NCI-H345 (cell line): ENCODE measurements at places on chromosomes 12 and 14.

DNA sequence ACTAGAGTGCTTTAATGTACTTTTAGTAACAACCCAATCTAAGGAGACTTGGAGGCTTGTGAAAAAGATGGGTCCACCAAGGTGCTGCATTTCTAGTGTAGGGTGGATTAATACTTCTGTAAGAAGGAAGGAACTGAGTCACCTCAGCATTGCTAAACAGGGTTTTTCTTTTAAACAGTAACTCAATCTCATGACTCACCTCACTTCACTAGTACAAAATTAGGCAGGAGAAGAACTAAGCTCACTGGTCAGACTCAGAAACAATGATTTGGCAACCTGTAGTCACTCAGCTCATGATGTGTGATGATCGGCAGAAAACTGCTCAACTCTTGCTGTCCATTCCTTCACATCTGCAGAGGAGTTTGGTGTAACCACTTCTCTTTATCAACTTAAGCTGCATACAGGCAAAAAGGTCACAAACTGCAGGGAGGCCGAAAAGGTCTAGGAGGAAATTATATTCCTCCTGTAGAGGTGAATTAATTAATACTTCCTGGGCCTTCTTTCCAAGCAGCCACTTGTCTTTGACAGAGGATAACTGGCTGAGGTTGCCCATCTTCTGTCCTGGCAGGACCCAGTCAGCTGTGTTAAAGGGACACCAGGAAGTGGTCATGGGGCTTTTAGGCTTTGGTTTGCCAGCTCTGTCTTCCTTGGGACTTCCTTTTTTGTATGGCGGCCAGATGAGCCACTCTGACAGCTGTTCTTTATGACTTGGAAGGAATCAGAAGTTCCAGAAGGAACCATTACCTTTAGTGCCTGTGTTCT, 466.9 kb downstream of the FUT8 start:
- no peak for DNase-seq

DNA sequence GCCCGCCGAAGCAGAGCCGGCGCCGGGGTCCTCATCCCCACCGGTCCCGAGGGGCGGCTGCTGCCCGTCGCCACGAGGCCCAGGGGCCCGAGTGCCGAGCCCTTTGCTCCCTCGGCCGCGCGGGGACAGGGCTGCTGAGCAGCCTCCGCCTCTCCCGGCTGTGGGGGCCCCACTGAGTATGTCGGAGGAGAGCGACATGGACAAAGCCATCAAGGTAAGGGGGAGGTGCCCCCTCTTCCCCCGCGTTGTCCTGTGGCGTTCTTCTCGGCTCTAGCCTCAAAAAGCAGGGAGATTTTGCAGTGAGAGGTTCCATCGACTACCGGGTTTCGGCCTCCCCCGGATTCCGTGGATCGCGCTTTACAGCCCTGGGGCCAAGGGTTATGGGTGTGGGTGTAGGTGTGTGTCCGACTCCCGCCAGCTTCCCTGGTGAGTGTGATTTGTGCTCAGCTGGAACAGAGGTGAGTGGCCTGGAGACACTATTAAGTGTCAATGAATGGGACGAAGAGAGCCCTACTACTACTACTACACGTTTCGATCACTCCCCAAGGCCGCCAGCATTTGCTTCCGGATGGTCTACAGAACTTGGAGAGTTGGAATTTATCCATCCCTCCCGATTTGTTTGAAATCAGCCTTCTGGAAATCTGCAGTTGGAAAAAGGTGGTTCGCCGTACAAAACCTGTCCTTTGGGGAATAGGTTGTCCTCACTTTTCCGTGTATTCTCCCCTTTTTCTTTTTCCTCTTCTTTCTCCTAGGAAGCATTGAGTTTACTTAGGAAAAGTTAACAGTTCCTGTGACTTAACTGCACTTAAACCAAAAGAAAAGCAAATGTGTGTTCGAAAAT, 748 bp downstream of the MAPKAPK5 start:
- DNase-seq = no peak

DNA sequence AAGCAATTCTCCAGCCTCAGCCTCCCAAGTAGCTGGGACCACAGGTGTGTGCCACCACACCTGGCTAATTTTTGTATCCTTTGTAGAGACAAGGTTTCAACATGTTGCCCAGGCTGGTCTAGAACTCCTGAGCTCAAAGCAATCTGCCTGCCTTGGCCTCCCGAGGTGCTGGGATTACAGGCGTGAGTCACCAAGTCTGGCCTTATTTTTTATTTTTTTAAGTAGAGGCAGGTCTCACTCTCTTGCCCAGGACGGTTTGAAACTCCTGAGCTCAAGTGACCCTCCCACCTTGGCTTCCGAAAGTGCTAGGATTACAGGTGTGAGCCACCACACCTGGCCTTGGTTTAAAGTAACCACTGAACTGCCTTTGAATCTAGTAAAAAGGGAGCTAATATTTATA, 56.8 kb downstream of the SPPL3 start:
- no peak for DNase-seq

DNA sequence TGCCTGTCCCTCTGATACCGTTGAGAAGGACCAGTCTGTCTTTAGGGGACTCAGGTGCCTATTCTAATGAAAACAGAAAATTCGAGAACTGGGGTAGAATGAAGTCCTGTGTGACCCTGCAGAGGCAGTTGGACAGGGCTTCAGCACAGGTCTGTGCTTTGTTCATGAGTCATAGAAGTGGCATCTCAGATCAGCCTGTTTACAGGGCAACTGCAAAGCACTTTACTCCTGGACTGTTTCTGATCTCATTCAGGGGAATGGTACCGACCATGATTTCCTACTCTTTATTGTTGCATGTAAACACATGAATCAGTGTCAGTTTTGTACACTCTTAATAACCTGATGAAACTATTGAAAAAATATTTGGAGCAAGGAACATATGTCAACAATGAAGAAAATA, 1517.0 kb downstream of the AACS start:
- no peak for DNase-seq

DNA sequence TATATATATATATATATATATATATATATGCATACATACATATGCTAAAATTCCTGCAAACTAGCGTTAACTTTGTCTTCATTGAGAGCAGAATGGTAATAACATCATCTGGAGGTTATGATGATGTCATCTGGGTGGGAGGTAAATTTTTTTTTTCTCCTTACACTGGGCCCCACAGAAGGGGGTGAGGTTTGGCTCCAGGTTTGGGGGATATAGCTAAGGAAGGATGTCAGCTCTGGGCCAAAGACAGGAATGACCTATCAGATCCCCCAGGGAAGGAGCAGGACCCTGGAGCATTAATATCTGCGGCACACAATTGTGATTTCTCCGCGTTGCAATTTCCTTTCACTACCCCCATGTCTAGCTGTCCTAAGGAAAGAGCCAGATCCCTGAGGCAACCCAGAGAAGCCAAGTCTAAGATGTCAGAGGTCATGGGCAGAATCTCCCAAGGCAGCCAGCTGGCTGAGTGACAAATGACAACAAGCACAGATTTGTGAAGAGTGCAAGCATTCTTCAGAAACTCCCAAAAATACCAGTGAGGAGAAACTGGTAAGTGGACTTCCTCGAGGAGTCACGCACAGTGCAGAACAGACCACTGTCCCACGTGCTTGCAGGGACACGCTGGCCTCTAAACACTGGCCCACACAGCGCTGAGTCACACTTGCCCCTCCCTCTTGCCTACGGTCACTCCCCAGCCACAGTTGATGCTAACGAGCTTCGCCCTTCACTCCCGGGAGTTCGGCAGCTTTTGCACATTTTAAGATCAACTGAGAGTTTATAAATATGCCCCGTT, 9.9 kb downstream of the UBC start:
- no peak for DNase-seq

DNA sequence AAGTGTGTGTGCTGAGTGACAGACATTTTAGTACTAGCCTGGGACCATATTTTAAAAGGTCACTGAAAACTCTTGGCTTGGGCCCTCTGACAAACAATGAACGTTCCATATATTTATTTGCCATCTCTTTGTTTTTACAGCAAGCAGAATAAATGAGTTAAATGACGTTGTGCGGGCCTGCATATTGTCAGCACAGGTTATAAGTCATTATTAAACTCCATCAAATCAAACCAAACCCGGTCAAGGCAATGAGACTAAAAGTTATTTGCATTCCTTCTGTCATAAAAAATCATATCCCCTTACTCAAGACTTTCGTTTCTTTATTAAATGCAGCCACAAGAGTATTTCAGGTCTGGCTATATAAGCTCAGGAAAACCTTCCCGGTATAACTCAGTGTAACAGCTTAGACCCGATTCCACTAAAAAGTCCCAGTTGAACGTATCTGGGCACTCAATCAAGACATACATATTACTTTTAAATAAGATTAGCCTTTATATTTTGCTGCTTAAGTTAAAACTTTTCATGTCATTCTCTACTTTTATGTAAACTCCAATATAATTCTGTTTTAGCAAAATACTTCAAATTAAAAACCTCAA, 84.9 kb downstream of the DICER1 start:
- DNase-seq = no peak

DNA sequence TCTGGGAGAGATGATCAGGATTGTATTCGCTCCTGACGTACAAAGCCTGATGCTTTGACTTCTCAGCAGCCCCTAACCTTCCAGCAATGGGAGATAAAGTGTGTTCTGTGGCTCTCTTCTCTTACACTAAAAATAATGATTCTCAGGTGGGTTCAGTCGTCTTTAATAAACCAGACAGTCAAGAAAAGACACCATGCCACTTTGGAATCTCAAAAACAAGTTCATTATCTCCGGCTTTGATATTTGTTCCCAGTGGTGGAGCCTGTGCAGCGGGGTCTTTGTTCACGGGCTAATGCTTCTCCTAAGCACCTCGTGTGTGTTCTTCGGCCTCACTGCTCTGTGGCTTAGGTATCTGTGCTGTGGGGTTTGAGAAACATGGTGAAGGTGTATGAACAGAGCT, 1.6 kb downstream of the ACVR1B start:
- DNase-seq = no peak

DNA sequence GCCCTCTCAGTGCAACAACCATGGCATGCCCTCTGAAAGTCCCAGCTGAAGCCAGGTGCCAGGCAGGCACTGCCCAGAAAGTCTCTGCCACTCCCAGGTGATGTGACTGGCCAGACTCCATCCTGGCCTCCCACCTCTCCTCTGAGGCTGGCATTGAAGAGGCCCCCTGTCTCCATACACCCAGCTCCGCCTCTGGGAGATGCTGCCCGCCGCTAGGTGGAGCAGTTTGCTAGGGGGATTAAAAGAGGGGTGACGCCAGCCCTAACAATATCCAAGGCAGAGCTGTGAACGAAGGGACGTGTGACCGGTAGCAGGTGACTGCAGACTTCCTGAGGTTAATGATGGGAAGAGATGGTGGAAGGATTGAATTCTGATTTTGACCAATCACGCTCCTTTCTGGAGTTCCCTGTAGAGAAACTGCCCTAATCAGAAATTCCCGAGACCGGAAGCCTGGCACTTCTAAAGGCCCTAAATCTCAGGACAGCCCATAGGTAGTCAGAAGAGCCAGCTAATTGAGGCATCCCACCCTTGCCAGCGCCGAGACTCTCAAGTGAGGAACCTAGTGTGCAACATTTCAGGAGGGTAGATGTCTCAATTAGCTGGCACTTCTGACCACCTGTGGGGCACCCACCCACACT, 8.3 kb upstream of the PLEK2 start:
- DNase-seq = no peak

DNA sequence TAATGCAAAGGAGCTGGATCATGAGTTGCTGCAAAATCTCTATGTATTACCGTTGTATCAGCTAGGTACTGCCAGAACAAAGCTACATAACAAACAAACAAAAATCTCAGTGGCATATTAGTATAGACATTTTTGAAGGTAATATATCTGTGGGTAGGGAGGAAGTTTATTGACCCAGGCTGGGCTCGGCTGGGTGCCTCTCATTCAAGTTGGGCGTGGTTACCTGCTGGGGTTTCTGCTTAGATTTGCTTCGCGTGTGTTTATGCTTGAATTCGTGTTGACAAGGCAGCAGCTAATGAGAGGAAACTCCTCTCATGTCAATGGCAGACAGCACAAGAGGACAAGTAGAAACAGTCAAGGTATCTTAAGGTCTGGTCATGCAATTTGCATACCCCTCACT, 520.7 kb downstream of the SOX5 start:
- no peak for DNase-seq

- no peak for DNase-seq
Measured at GRCh38 chr12:87140262-87140661, 884.1 kb upstream of the MGAT4C start.

DNA sequence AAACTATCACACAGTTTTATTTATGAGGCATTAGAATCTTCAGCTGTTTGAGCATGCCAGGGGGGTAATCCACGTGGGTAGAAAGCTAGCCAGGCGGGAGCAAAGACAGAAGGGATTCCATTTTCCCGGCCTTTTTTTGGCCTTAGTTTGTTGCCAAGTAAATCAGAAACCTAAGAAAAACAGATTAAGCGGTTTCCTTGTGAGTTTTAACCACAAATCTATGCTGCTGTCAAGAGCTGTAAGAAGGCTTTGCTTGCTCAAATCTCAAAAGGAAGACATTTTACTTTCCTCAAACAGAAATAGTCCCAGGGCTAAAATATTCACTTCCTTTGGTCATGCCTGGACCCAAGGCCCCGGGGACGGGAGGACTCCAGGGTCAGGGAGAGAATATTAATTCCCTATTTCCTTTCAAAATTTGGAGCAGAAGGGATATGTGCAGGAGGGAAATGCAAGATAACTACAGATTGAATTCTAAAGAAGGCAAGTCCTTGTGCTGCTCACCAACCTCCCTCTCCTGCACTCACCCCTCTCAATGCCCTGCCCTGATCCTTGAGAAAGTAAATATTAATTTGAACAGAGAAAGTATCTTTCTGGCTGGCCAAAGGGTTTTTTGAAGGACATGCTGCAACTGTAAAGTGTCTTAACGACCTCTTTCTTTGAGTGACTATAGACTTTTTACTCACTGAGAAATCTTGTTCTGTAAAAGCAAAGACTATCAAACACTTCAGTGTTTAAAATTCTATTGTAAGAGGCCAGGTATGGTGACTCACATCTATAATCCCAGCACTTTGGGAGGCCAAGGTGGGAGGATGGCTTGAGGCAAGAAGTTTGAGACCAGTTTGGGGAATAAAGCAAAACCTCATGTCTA, 75.7 kb downstream of the HSD17B6 start:
- no peak for DNase-seq
